ENCODE measurements at places on chromosomes 1 and 21. TPM values are rescaled to one million over a fixed set of nuclear protein-coding genes. Genes with fewer than 3 reads are reported as not detected.

Gene LHX8
- not detected for total RNA-seq

Gene PIK3CD
- 8.2 TPM for total RNA-seq

Gene NHLH2
- not detected for total RNA-seq

Gene OR2L8
- total RNA-seq, result not detected

Gene HLX
- 15.1 TPM for total RNA-seq

Gene HSPB7
- 183 TPM for total RNA-seq

Gene CELF3
- not detected for total RNA-seq

Gene NPHS2
- total RNA-seq, result not detected

Gene MTARC1
- 47.9 TPM for total RNA-seq

Gene CELA2A
- total RNA-seq, result not detected

Gene FAM72B
- not detected for total RNA-seq

Gene SPRR2E
- not detected for total RNA-seq

Gene SIPA1L2
- total RNA-seq, result 16.3 TPM

Gene DNASE2B
- total RNA-seq, result not detected

Gene C1orf141
- not detected for total RNA-seq

Gene PAQR6
- 2.5 TPM for total RNA-seq

Gene AADACL3
- total RNA-seq, result not detected

Gene SAMSN1
- 7.5 TPM for total RNA-seq

Gene SLC9C2
- not detected for total RNA-seq

Gene PRR9
- total RNA-seq, result not detected

Gene ITLN1
- total RNA-seq, result 0.96 TPM

Gene BRDT
- not detected for total RNA-seq

Gene ECM1
- 53.3 TPM for total RNA-seq

Gene NBPF3
- total RNA-seq, result 20.6 TPM

Gene CAPZA1
- 139 TPM for total RNA-seq

Gene AZIN2
- 7.9 TPM for total RNA-seq

Gene ANGPTL1
- total RNA-seq, result 30.2 TPM
